Inflammatory macrophage treated with lipopolysaccharide for 4 hours (primary cell): ENCODE measurements at places on chromosomes 3 and 15.

- DNase-seq, result no peak
Observed at GRCh38 chr15:88648357-88649214, 9.8 kb downstream of the ISG20 start.

DNA sequence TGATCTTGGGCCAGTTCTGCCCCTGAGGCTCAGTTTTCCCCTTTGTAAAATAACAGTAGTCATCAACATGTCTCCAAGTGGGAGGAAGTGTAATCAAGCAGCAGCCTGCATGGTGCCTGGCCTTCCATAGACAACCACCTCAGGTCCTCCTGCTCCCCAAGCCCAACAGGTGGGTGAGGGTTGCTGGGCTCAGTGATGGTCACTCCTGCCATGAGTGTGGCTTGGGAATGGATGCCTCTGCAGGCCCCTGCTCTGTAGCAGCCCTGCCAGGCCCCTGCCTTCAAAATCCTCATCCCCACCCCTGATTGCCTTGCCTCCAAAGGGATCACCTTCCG, 59.1 kb upstream of the SLC6A1 start:
- no peak for DNase-seq

DNA sequence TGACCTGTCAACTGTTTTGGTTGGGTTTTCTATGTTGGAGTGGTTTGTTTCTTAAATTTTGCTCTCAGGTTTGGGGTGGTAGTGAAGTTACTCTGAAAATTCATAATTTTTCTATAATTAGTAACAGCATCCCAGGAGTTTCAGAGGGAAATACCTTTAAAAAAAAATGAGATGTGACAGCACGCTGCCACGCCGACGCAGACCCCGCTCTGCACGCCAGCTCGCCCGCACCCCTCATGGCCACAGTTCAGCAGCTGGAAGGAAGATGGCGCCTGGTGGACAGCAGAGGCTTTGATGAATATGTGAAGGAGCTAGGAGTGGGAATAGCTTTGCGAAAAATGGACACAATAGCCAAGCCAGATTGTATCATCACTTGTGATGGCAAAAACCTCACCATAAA, 34.6 kb downstream of the AKAP13 start:
- DNase-seq, result no peak

DNA sequence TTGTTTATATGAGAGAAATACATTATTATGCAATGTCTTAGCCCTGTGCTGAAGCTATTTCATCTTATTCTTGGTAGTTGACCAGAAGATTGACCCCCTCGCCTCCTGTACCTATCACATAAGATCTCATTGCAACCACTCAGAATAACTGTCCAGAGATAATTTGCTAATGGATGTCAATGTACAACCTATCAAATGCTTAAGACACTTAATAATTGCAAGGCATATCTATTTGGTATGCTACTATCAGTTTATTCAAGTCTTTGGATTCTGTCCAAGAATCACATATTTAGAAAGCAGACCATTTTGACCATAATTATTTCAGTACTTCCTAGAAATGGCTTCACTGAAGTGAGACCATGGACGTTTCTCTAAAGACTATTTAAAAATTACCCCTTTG, 241.6 kb downstream of the GAP43 start:
- no peak for DNase-seq

- no peak for DNase-seq
Observed at GRCh38 chr3:101179637-101180036, 140.7 kb downstream of the IMPG2 start.

GRCh38 chr3:61343543-61343942, 92.3 kb upstream of the FHIT start:
- DNase-seq, result peak; percentile 10

DNA sequence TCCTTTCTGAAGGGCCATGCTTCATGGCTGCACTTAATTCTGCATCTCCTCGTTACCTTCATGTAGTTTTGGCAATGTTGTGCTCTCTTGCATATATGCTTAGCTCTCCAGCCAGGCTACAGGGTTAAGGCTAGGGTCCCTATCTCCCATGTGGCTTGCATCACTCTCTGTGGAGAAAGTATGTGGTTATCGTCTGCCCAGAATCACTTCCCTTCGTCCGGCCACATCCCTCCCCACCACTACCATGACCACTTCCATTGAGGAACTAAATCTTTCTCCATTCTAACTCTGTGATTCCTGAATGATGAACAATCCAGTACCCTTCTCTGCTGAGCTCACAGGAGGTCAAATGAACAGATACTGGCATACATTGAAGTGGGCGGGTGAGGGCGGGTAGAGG, 34.0 kb downstream of the WWTR1 start:
- DNase-seq, result peak; percentile 70

- DNase-seq, result no peak
Observed at GRCh38 chr3:10391391-10391790, 70.5 kb upstream of the SEC13 start.

GRCh38 chr15:89098281-89098680, 10.0 kb downstream of the ABHD2 start:
- no peak for DNase-seq

- no peak for DNase-seq
Observed at GRCh38 chr3:143201045-143201444, 81.5 kb downstream of the CHST2 start.

GRCh38 chr15:92074101-92074500, 220.6 kb downstream of the SLCO3A1 start:
- DNase-seq, result peak; percentile 62

DNA sequence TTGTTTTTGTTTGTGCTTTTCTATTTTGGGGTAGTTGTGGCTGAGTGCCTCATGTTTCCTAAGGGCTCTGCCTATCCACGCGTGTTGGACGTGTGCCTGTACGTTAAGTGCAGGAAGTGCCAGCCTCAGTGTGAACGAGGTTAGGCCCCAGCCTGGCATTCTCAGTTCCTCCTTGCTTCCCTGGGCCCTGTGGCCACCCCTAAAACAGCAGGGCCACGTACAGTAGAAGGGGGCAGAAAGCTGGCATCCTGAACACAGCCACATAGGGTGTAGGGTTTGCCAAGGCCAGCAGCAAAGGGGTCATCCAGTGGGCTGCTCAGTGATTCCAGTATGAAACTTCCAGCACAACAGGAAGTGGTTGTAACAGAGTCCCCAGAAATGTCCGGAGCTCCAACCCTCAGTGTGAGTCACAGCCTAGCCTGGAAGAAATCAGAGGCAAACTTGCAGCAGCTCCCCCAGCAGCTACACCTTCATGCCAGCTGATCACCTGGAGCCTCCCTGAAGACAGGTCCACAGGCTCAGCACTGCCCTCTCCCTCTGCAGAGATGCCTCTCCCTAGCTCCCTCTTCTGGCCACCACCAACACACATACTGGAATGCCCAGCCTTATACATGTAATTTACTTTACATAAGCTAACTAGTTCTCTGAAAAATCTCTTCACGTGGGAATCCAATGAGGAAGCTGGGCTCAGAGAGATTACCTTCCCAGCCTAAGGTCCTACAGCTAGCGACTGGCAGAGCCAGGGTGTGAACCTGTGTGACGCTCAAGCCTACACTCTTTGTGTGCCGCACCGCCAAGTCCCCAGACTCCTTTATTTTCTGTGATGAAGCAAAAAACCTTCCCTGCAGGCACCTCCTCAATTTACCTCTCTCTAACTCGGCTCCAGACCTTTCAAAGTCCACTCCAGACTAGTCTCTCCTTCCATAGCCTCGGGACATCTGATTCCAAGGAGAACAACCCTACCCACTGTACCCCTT, 26.6 kb downstream of the ILDR1 start:
- DNase-seq, result peak; percentile 82

- no peak for DNase-seq
Observed at GRCh38 chr3:170204023-170204472, 18.2 kb upstream of the PRKCI start.

GRCh38 chr15:88023914-88024313, 232.6 kb downstream of the NTRK3 start:
- no peak for DNase-seq

- peak; percentile 32 for DNase-seq
Observed at GRCh38 chr3:172303181-172303580, 145.1 kb downstream of the GHSR start.

DNA sequence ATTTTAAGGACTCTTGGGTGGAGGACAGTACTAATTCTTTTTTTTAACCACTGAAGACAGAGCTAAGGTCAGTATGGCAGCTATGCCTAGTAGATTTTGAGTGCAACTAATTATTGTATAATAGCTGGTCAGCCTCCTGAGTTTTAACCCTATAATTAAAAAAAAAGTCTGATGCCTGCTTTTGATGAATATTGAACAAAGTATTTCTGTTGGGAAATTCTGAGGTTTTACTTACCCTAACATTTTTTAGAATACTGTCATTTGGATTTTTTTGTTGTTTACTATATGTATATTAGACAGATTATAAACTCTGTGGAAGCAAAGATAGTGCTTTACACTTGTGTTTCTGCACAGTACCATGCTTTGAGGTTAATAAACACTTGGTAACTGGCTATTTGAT, 20.8 kb downstream of the TCF12 start:
- DNase-seq, result no peak

DNA sequence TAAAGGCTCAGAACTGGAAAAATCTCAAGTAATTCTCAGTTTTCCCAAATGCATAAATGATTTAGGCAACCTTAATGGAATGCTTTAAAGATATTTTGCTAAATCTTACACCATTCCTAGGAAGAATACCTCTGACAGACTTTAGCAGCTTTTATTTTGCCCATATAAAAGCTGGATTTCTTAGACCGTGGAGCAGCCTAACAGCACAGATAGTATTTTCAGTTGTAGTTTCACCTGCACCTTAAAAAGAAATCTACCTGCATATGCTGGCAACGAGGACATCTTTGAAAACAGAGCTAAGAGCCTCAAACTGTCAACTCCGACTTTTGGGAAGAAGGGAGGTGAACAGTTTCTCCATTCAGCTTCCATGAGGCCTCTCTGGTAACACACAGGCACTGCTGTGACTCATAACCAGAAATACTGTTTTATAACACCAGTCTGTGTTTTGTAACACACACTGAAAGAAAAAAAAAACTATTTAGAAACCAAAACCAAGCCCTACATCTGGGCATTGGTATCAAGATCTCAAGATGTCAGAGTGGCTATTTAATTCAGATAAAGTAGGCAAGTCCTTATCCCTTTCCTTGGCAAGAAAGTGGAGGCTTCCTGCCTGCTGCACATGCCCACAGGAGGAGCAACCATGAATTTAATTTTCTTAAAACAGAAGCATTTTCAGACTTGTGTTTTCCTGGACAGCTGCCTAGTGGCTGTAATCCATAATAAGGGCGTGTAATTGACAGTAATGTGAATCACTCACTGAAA, 181.5 kb upstream of the ICE2 start:
- DNase-seq, result peak; percentile 89

DNA sequence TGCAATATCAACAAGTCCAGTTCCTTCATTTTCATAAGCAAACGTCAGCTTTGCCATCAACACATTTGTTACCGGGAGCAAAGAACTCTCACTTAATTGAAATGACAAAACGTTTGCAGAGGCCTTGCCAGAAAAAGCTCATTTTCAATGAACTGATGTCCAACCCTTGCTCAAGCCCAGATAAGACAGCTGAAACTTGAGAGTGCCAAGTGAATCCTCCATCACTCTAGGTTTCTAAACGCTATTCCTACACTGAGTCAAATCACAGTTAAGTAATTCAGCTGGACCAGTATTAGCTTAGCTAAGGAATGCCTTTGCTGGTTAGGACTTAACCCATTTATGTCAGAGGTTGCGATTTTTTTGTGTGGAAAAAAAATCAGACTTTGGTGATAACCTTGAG, 11.5 kb downstream of the CHSY1 start:
- no peak for DNase-seq

DNA sequence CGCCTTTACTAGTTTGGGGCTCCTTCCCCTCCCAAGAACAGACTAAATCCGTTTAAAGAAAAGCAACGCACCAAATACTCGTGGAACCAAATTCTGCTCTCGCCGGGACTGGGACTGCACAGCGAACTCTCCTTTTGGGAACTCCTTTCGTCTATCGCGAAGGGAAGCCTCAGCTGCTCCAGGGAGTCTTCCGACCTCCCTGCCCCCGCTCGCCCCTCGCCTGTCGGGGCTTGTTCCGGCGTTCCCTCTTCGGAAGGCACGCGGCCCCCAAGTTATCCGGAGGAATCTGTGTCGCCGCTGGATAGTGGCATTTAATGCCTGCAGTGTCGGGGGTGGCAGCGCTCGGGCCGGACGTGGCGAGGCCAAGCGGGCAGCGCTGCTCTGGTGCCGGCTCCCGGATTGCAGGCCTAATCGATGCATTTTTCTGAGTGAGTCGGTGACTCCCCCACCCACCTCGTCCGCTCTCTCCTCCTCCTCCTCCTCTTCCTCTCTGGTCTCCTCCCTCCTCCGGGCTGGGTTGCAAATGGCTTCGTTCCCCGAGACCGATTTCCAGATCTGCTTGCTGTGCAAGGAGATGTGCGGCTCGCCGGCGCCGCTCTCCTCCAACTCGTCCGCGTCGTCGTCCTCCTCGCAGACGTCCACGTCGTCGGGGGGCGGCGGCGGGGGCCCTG, at the start of gene TRIM71:
TRIM71 (plus strand) TSS at position 440 of the 671 bp plus-strand sequence; CDS start at position 524, 84 bp downstream.
- no peak for DNase-seq

DNA sequence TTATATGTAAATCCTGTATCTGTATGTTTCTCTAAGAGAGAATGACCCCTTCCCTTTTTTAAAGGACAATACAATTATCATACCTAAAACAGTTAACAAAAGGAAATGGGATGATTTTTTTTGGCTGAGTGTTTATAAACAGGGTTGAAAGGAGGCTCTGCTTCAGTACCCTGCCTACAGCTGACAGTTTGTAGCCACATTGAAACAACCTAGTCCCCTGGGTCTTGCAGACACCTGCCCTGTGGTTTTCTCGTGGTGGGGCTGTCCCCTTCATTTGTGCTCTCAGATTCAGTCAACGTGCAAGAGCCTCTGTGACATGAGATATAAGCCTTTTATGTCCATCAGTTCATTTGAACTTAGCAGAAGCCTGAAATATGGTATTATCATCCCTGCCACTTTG, 2.3 kb upstream of the HMCES start:
- DNase-seq, result no peak

DNA sequence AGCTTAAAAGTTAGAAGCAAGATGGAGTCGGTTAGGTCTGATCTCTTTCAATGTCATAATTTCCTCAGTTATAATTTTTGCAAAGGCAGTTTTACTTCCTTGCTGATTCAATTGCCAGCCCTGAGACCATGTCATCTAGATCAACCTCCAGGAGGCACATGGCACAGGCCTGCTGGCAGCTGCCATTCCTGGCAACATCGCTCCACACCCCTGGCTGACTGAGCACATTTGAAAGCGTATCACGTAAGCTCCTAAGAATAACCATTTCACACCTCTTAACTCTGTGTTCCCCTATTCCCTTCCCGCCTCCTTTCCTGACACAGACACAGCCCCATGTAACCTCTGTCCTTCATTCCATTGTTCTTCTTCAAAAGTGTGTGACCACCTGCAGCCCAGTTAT, 313.9 kb upstream of the CTNNB1 start:
- DNase-seq, result no peak

GRCh38 chr3:157001221-157001957, 158.6 kb downstream of the CCNL1 start:
- no peak for DNase-seq

GRCh38 chr3:132569580-132569979, 27.5 kb upstream of the ACKR4 start:
- no peak for DNase-seq

DNA sequence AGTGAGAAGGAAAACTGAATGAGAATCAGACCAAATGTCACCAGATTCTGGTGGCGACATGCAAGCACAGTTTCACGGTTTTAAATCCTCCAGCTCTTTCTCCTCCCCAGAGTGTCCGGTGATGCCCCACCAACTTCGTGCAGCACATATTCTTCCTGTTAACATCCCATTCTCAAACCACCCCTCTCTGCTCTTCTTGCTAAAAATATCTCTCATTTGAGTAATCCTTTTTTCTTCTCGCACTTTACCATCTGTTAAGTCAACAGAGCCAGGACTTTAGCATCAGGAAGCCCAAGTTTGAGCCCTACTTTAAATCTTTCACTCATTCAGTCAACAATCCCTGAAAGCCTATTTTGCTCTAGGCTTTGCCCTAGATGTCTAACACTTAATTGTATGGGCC, 68.2 kb upstream of the VGLL4 start:
- DNase-seq, result no peak
